Hepatocyte (in vitro differentiated cells): ENCODE measurements at places on chromosomes 1 and 21. TPM values are rescaled to one million over a fixed set of nuclear protein-coding genes. Genes with fewer than 3 reads are reported as not detected.

Gene IQGAP3
- polyA plus RNA-seq = 3.1 and 5.7 TPM in 2 replicates

Gene ATP1A2
- 0.80 and 1.5 TPM in 2 replicates for polyA plus RNA-seq

Gene RHBG
- polyA plus RNA-seq = 10.8 and 11.9 TPM in 2 replicates

Gene OPRD1
- 0.08 and 0.12 TPM in 2 replicates for polyA plus RNA-seq

Gene HJV
- polyA plus RNA-seq = 1.00 and 3.0 TPM in 2 replicates

Gene NIBAN1
- 6.9 and 8.9 TPM in 2 replicates for polyA plus RNA-seq

Gene ERICH3
- polyA plus RNA-seq = 0.34 TPM in 1 of 2 replicates, not detected in the other

Gene LHX4
- 0.28 and 0.49 TPM in 2 replicates for polyA plus RNA-seq

Gene HES3
- not detected in 2 replicates for polyA plus RNA-seq

Gene LRRC71
- polyA plus RNA-seq = not detected in 2 replicates
